ENCODE measurements at places on chromosomes 5 and 9. TPM values are rescaled to one million over a fixed set of nuclear protein-coding genes. Genes with fewer than 3 reads are reported as not detected.

GRCh38 chr5:57749396-57749795, 266.8 kb upstream of the ACTBL2 start:
- no peak for DNase-seq

GRCh38 chr9:126906091-126906490, 8.5 kb upstream of the RALGPS1 start:
- DNase-seq, result no peak

GRCh38 chr9:131963072-131964030, 116.3 kb downstream of the MED27 start:
- DNase-seq, result no peak

DNA sequence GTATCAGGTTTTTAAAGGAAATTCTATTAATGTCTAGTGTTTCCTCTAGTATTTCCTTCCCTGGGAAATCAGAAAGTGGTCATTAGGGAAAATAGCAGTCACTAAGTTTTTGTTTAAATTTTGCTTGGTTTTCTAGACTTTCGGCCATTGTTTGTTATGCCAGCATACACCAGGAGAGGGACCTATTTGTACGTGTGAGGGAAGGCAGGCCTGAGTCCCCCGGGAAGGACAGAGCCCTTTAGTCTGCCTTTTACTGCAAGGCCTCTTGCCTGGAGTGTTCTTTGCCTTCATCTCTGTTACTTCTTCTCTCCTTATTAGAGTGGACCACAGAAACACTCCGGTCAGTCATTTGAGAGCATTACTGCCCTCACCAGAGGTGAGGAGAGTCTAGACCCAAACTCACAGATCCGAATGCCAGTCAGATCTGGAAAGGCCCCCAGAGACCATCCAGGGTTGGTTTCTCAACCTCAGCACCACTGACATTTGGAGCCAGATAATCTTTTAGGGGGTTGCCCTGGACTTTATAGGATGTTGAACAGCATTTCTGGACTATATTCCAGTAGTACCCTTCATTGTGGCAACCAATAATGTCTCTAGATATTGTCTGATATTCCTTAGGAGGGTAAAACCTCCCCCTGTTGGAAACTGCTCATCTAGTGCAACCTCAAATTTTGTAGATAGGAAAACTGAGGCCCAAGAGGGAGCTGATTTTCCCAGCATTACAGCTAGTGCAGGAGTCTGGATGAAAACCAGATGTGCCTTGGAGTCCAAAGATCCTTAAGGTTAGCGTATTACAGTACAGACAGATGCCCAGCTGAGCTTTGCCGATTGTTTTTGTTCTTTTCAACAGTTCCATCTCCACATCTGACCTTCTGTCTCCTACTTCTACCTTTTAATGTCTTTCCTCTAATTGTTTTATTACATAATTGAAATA, 93.0 kb upstream of the NIPAL4 start:
- DNase-seq, result no peak

- DNase-seq, result no peak
Measured at GRCh38 chr5:135308752-135309151, 90.3 kb downstream of the MACROH2A1 start.

DNA sequence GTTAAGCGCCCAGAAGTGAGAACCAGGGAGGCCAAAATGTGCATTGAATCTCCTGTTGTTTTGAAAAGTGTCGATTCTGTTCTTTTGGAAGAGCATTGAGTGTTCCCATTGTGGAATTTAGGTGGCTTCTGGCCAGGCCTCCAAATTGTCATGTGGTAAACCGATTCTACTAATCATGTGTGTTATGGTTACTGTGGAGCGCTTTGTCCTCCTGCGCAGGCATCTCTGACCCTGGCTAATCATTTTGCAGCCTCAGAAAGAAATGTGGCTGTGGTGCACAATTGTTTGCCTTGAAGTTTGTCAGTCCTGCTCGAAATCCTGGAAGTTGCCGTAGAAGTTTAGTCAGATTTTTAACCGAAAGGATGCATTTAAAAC, 121.3 kb downstream of the RASGRF2 start:
- no peak for DNase-seq

DNA sequence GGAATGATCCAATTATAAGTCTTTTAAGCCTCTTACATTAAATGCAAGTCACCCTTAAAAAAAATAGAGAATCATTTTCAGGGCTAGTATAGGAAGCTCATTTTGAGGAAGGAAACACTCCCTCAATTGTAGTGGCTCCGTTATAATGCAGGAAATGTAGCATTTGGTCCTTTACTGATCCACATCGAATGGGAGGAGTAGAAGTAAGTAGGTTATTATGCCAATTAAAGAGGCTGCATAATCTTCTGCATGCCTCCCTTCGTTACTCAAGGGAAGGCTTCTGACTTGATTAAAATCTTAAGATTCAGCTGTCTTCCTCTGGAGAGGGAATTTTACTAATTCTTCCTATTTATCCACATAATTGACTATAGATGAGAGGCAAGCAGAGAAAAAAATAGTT, 579.2 kb upstream of the COX7C start:
- DNase-seq, result no peak

- no peak for DNase-seq
Measured at GRCh38 chr9:18717759-18718158, 243.8 kb downstream of the ADAMTSL1 start.

DNA sequence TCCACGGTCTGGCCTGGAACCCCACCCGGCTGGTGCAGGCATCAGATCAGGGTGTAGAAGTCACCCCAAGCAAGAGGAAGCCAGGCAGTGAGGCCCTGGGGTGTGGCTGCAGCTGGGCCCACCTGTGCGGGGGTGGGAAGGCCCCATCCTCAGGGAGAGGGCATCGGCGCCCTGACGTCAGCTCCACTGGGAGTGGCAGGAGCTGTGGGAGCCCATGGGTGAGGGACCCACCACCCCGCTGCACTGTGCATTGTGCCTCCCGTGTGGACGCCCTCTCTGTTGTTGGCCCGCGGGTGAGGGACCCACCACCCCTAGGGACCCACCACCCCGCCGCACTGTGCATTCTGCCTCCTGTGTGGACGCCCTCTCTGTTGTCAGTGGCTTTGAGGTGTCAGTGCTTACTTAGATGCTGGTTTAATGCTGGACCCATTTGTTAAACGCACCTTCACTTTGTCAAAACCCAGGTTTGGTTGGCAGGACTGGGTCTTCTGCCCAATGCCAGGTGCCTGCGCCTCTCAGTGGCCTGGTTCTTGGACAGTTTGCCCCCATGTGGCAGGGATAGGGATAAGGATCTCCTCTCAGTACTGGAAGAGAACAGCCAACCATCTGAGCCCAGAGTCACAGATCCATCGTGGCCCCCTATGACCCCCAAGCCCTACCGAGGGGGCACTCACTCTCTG, 6.9 kb upstream of the EXOC3 start:
- DNase-seq, result no peak

- DNase-seq, result no peak
Measured at GRCh38 chr5:134659456-134659855, 10.9 kb downstream of the SEC24A start.

- no peak for DNase-seq
Measured at GRCh38 chr9:90189306-90189705, 453.3 kb downstream of the DIRAS2 start.

The ANKRD34B gene
- not detected for total RNA-seq

The TCF7 gene
- 37.3 TPM for total RNA-seq

The CRB2 gene
- not detected for total RNA-seq

The PCDHGA8 gene
- not detected for total RNA-seq

The CCDC180 gene
- 1.2 TPM for total RNA-seq

The SEMA5A gene
- 0.03 TPM for total RNA-seq

The SPATA31A3 gene
- not detected for total RNA-seq

The CNTNAP3B gene
- total RNA-seq, result 0.11 TPM
